ENCODE measurements at places on chromosomes 6 and 20.

GRCh38 chr20:3071610-3072529, at the start of gene OXT:
Gene OXT, plus strand, starts transcription at chr20:3071620. Its CDS starts 36 bp downstream, at chr20:3071656.
- no peak for DNase-seq

GRCh38 chr6:16432075-16433032, 194.0 kb downstream of the GMPR start:
- no peak for DNase-seq

DNA sequence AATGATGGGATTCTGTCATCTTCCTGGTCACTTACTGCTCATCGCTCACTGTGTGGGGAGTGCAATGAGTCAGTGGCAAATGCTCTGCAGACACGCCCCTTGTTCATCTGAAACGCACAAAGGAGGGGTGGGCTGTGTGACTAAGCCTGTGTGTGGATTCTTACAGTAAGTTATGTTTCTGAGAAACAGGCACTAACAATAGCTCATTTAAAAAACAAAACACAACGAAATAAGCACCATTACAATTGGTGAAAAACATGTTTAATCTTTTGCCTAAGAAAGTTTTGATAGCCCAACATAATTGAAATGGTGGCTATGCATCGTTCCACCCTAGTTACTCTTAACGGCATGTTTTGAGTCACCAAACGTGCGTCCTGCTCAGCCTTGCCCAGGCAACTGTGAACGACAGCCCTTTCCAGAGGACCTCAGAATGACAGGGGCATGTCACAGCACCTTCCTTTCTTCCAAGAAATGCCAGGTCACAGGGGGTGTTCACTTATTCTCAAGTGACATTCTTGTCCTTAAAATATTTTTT, 118.4 kb upstream of the SGK1 start:
- DNase-seq, result peak; percentile 80

GRCh38 chr6:132007474-132008190, 56.5 kb upstream of the CCN2 start:
- no peak for DNase-seq

DNA sequence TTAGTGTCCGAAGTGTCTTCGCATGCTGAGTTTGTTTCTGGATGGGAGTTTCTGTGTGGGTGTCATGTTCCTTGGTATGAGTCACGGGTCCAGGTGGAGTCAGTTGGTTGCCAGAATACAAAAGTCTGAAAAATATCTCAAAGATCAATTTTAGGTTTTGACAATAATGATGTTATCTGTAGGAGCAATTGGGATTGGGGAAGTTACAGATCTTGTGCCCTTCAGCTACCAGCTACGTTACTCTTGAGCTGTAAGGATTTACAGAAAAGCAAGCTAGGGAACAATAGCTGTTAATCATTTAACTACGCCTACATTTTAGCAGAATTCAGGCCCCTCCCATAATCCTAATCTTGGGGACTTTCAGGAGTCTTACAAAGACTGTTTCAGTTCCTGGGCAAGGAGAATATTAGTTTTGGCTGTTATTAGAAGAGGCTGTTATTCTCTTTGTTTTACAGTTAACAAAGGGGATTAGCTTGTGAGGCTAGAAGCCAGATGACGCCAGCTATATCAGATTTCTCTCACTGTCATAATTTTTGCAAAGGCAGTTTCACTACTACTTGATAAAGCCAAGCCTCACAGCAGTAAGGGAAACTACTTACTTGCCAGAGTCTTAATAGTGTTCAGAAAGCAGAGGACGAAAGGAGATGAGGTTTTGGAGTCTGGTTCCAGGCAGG, 15.4 kb upstream of the SLC22A16 start:
- no peak for DNase-seq

DNA sequence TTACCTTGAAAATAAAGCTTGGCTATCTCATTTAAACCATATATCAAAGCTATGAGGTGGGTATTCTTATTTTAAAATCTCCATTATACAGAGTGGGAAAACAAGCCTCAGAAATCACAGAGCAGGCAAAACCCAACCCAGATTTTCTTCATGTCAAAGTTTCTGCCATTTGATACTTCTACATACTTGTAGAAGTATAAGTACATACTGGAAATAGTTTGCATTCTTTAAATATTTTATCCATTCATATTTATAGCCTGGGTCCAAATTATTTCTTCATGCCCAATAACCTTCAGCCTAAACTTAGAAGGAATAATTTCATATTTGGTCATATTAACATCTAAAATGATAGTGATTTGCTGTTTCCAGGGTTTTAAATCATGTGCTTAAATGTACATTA, 61.8 kb downstream of the MLIP start:
- DNase-seq, result no peak

GRCh38 chr20:42857446-42857845, 332.3 kb downstream of the PTPRT start:
- DNase-seq, result no peak

DNA sequence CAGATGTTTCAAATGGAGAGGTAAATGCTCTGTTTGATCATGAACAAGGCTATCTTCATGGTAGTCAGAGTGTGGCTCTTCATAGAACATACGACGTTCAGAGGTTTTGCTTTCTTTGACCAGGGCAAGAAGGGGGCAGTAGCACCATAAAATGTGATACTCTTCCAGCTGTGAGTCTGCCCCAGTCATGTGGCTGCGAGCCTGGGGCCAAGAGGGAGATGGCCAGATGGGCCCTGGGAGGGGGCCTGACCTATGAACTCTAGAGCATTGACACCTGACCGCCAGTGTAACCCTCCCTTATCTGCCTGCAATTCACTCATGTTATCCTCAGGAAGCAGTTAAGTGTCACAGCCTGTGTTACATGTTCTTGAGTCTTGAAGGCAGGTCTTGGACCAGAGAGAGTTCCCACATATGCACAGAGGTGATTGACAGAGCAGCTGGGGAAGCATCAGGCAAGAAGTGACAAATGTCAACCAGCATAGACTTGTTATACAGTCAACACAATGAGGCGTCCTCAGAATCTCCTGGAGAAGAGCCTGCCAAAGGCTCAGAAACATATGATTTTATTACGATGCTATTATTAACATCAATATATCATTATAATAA, 55.0 kb downstream of the SCML4 start:
- no peak for DNase-seq

DNA sequence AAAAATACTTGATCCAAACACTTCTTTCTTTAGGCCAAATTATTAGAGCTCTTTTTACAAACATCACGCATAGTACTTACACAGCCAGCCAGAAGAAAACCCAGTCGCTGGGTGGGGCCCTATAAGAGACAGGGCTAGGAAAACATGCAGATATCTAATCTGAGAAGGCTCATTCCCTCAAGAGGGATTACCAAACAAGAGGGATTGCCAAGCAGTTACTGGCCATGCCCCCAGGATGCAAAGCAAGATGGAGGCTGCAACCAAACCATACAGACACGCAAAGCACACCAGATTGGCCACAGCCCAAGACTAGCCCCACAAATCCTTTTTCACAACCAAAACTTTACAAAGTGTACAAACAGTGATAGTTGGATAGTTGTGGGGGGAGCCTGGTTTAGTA, 1235.4 kb upstream of the GJE1 start:
- DNase-seq, result no peak

Measured in AG09319 (cell line).